Esophagus muscularis mucosa (tissue), 4 donors: ENCODE measurements at places on chromosomes 3 and 15. TPM values are rescaled to one million over a fixed set of nuclear protein-coding genes. Genes with fewer than 3 reads are reported as not detected.

Gene LRRC28
- total RNA-seq: 24.5 TPM

DNA sequence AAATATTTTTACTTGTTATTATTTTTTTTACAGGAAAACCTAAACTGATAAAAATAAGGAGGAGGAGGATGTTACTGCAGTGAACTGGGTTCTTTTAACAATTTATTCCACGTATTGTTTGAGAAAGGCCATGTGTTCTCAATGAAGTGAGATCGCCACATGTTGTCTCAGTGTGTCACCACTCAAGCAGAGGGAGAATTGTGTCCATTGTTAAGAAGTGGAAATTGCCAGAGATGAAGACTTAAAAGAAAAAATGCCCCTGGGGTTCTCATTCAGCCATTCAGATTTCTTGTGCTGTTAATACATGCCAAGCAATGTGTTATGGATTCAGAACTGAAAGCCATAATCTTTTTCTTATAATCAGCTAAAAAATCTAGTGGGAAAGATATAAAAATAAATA, 297.1 kb downstream of the NSUN3 start:
- no peaks in the 10 kb centered on the region for H3K36me3 ChIP-seq
- H3K4me3 ChIP-seq: no peak overlapping the region
- no peak overlapping the region for H3K27ac ChIP-seq
- DNase-seq: no peak
- H3K27me3 ChIP-seq: no peaks in the 10 kb centered on the region
- peaks cover 11% of the 10 kb centered on the region for H3K4me1 ChIP-seq

Gene CLRN1
- not detected for total RNA-seq

DNA sequence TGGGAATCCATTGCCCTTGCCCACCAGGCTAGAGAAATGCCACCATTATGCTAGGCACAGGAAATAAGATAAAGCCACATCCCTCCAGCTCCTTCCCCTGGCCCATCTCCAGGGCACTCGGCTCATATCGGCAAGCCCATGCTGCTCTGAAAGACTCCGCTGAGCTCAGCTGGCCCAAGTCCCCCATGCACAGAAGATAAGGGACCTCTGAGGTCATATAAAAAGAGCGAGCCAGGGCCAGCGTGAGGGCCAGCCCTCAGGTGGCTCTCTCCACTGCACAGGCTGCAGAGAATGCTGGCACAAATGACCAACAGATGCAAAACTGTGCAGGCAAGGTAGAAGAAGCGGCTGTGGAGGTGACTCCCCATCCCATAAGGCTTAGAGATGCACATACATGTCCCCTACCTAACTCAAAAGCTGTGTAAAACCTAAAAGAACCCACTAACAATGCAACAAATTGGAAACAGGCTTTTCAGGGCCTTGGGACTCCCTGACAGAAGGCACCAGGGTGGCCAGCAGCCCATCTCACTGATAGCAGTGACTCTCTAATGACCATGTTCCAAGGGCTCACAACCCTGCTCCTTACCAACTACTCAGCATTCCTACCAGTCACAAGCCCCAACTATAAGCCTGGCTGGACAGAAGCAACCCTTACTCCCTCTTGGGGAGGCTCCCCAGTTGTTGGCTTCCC, 3.0 kb downstream of the RAB6B start:
- peaks cover 30% of the 10 kb centered on the region for H3K4me1 ChIP-seq
- peak; percentile 75 for DNase-seq
- H3K27me3 ChIP-seq: peaks cover 15% of the 10 kb centered on the region
- H3K36me3 ChIP-seq: no peaks in the 10 kb centered on the region
- H3K27ac ChIP-seq: no peak overlapping the region

Gene IMPG2
- 0.80 TPM for total RNA-seq

- no peak for DNase-seq
- no peak overlapping the region for H3K27ac ChIP-seq
- no peaks in the 10 kb centered on the region for H3K36me3 ChIP-seq
- H3K4me1 ChIP-seq: no peaks in the 10 kb centered on the region
- H3K27me3 ChIP-seq: no peaks in the 10 kb centered on the region
These were observed 955.3 kb downstream of the EPHA3 start for GRCh38 chr3:90062631-90063200.

GRCh38 chr3:190983875-190984274, 121.4 kb upstream of the GMNC start:
- H3K27me3 ChIP-seq: no peaks in the 10 kb centered on the region
- DNase-seq: no peak
- no peak overlapping the region for H3K4me3 ChIP-seq

Gene TAGLN3
- 1.7 TPM for total RNA-seq

DNA sequence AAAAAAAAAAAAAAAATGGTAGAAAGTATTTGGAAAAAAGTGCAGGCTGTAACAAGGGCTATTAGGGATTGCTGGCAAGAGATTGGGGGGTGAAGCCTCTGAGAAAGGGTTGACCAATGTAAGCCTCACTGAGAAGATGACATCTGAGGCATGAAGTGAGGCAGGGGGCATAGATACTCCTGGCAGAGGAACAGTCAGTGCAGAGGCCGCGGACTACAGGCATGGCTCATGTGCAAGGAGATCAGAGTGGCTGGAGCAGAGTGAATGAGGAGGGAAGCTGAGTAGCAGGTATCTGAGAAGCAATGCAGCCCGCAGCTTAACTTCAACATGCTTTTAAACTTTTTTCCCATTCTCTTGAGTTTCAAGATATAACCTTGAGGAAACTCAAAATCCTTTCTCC, 5.4 kb downstream of the FBXL22 start:
- no peak for DNase-seq
- no peak overlapping the region for H3K27ac ChIP-seq
- no peak overlapping the region for H3K4me3 ChIP-seq

Gene GPR87
- total RNA-seq: not detected

Gene ABHD17C
- 7.1 TPM for total RNA-seq

GRCh38 chr15:84685304-84685703, 27.3 kb upstream of the NMB start:
- H3K27ac ChIP-seq: no peak overlapping the region
- H3K4me3 ChIP-seq: no peak overlapping the region
- H3K27me3 ChIP-seq: no peaks in the 10 kb centered on the region
- H3K36me3 ChIP-seq: peaks cover 71% of the 10 kb centered on the region
- no peaks in the 10 kb centered on the region for H3K4me1 ChIP-seq

Gene IL20RB
- 1.3 TPM for total RNA-seq

Gene SPTSSB
- total RNA-seq: not detected

Gene FETUB
- not detected for total RNA-seq

Gene SPCS1
- total RNA-seq: 87.6 TPM

DNA sequence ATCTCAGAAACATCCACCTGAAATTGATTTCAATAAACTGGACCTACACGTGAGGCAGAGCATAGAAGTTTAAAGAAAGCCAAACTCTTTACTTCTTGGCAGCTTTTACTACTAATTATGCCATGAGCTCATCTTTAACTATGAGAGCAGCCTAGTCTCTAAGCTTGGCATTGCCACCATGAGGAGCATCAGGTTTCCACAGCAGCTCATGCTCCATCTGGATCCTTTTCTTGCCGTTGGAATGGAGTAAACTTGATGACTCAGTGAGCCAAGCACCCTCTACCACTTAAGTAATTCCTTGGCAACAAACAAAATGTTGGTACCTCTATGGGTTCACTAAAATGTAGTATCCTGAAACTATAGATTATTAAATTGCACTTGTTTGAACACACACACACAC, 583.2 kb downstream of the EPHA3 start:
- DNase-seq: no peak
- no peaks in the 10 kb centered on the region for H3K4me1 ChIP-seq
- no peaks in the 10 kb centered on the region for H3K36me3 ChIP-seq
- no peak overlapping the region for H3K27ac ChIP-seq
- no peaks in the 10 kb centered on the region for H3K27me3 ChIP-seq

- no peak overlapping the region for H3K27ac ChIP-seq
- H3K4me1 ChIP-seq: peaks cover 4% of the 10 kb centered on the region
- DNase-seq: no peak
- no peaks in the 10 kb centered on the region for H3K36me3 ChIP-seq
- no peak overlapping the region for H3K4me3 ChIP-seq
These were observed 624.3 kb downstream of the MCTP2 start for GRCh38 chr15:94855409-94856266.
